ENCODE measurements at places on chromosomes 3 and 15.

GRCh38 chr3:172129498-172129849, 90.1 kb downstream of the FNDC3B start:
- DNase-seq, result no peak

DNA sequence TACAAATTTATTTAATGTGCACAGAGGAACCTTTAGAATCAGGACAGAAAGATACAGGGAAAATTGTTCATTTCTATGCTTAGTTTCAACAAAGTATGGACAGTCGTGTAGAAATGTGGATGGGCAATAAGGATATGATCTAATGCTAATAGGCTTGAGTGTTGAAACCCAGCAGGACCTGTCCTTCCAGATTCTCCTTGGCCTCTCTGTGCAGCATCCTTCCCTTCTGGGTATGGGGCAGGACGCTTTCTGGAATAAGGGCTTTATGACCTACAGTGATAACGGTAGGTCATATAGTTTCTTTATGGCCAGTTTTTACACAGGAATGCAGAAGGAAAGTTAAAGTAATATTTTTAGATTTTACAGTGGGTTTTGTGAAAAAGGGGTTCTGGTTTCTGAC, 698.1 kb downstream of the SI start:
- DNase-seq, result no peak

DNA sequence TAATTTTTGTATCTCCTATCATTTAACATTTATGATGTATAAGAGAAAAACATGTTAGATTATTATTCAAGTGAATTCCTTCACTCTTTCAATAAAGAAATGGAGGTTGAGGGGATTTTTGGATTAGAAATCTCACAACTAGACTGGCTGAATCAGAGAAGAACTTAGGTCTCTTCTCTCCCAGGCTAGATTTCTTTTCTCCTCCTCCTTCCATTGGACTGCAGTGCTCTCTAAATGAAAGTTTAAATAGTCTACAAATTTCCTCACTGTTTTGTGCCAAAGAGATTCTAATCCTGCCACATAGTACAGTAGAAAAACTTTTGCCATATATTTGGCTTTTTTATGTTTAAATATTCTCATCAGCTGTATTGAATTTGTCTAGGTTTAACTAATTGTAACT, 65.8 kb downstream of the ECT2 start:
- DNase-seq, result no peak

DNA sequence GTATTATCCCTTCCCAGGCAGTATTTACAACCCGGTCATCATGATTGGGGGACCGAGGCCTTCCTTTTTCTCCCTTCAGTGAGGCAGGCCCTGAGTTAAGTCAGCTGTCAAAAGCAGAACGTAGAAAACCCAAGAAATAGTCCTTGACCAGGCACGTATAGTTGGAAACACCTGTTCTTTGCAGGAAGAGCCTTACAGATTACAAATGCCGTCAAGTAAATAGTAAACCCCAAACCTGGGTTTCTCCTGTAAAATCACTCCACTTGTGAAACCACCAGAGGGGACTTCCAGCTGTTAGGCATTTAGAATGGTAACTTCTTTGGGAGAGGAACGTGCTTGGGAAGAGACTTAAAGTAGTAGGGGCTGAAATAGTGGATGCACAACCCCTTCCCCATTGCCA, 1.0 kb upstream of the BTBD1 start:
- DNase-seq, result no peak

DNA sequence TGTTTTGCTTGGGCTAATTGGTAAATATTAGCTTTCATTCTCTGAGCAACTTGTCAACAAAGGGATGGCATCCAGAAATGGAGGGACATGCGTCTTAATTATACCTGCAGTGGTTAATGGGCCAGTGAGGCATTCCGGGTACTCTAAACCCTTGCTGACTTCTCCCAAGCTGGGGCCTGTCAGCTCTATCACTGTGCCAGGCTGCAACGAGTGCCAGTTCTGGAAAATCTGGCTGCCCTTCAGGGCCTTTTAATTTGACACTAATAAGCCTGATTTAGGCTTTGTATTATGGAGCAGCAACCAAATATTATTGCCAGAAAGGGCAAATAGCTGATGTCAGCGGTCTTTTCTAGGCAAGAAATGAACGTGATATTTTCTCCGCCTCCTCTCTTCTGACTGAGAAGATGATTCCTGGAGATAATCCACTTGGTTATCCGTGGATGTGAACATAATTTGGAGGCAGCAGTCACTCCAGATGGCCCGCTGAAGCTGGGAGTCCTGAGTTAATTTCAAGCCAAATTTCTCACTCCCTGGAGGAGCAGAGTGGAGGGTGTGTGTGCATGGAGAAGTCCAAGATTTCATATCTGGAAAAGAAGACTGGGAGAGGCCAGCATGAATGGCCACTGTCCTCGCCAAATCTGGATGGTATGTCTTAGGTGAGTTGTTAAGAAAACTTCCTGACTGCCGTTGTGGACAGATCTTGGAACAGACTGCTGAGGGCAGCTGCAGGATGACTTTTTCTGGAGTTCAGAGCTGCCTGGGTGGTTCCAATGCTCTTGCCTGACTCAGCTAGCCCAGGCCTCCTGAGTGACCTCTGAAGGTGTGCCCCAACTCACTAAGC, 44.4 kb upstream of the PSMD6 start:
- DNase-seq, result no peak

GRCh38 chr3:113712129-113712528, 15.7 kb upstream of the USF3 start:
- DNase-seq, result no peak

DNA sequence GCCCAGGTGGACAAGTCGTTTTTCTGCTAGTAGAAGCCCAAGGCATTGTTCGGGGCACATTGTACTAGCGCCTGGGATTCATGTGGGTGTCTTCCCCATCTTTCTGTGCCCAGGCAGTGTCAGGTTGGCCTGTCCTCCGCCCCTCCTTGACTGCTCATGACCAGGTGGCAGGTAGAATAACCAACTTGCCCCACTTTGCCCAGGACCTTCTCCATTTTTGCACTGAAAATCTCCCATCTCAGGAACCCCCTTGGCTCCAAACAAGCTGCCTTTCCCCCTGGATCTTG, 33.9 kb downstream of the PLA2G4D start:
- no peak for DNase-seq

DNA sequence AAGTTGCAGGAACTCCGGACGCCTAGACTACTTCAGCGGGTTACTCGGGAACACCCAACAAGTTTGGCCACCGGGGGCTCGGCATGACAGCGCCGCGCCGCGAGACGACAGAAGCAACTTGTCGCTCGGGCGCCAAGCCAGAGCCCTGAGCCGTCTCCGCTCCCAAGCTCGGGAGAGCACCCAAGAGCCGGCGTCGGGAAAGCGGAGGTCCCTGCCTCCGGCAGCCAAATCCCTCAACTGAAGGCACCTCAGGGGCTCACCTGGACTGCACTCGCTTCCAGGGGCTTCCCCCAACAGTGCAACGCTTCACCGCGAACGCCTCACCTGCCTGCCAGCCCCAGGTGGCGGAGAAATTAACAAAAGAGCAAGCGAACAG, 640 bp downstream of the MB21D2 start:
- no peak for DNase-seq

- no peak for DNase-seq
Observed at GRCh38 chr3:179401561-179401960, 49.7 kb downstream of the GNB4 start.

DNA sequence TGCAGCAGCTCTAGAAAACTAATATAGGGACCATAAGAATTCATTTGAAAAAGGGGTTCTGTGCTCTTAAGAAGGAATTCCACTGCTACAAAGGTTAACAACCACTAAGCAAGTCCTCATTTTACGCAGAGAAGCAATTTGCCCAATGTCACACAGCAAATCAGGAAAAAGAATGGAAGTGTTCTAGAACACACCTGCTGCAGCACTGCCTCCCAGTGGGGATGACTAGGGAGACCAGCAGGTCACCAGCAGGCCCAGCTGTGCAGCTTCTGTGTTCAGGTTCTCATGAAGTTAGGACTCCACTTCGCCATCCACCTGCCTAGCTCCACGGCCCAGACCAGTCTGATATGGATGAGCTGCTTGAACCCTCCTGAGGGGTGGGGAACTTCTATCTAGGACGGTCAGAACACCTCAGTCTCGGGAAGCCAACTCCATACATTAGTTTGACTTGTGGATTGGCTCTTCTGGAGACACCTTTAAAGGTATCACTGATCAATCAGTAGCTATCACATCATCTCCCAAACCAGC, 18.6 kb downstream of the POMGNT2 start:
- no peak for DNase-seq

DNA sequence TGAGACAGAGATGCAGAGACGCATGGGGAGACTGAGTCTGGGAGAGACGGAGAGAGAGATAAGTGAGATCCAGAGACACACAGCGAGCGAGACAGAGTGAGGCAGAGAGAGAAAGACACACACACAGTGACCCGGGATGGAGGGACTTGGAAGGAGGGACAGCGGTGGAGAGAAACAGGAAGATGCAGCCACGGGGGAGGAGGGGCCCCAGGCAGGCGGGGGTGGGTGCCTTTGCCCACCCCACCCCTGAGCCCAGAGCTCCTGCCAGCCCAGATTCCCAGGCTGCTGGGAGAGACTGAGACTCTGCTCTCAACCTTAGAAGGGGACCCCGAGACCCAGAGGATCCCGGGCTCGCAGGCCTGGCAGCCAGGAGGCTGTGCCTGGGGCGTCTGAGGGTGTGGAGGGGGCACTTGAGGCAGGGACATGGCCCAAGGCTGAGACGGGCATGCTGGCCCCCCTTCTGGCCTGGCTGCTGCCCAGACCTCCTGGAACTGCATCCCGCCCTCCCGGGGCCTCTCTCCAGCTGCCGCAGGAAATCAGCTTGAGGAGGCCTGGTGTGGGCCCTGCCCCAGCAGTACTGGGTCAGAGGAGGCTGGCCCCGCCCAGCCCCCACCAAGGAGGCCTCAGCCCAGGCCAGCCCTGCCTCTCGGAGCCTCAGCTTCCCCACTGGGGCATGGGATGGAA, 18.1 kb downstream of the H1-8 start:
- no peak for DNase-seq

- DNase-seq, result no peak
Observed at GRCh38 chr15:49380912-49381311, 42.1 kb upstream of the FGF7 start.

DNA sequence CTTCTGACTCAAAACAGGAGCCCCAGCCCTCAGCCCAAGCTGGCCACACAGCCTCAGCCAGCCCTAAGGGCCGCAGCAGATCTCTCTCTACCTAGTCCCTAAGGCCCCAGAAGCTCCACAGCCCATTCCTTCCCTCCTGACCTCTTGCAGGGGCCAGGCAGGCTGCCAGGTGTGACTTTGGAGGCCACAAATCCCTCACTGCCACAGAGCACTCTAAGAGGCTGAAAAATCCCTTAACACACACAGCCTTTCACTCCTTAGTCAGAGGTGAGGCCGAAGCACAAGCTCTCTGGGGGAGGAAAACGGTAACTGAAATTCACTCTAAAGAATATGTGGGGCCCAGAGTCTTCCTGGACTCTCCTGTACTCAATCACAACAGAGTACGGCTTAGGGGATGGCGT, 23.3 kb downstream of the LRRC2 start:
- DNase-seq, result no peak

DNA sequence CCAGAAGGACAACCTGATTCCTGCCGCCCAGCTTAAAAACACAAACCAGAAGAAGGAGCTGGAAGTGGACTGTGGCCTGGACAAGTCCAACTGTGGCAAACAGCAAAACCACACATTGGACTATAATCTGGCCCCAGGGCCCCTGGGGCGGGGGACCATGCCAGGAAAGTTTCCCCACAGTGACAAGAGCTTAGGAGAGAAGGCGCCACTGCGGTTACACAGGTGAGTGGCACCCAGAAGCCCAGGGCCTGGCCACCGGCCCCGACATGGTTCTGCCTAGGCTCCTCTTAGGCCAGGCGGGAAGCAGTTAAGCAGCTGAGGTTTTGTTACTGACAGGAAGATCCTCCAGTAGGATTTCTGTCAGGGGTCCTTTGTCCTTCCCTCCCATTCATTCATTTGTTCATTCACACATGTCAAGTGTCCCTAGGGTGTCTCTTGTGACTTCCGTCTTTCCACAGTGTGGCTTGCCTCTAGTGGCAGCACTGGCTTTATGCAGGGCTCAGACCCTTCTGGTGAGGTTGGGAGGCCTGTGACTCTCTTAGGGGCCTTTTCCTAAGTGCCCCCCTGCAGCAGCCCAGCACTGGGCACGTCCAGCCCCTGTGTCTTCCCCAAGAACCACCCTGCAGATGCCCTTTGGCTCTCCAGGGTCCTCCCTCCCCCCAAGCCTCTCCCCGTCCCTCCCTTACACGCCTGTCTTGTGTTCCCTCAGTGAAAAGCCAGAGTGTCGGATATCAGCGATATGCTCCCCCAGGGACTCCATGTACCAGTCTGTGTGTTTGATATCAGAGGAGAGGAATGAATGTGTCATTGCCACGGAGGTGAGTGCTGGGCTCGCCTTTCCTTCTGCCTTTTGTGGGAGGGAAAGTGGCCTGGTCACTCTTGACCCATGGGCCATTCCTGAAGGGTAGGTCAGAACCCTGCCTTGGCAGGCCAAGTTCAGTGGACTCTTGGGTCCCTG, 7.8 kb downstream of the DLL4 start:
- DNase-seq, result no peak

- DNase-seq, result no peak
Observed at GRCh38 chr3:180239939-180240338, 203.2 kb upstream of the PEX5L start.

GRCh38 chr15:96158938-96159337, 171.6 kb upstream of the NR2F2 start:
- DNase-seq, result no peak

- no peak for DNase-seq
Observed at GRCh38 chr3:126391631-126392030, 3.1 kb upstream of the CFAP100 start.

DNA sequence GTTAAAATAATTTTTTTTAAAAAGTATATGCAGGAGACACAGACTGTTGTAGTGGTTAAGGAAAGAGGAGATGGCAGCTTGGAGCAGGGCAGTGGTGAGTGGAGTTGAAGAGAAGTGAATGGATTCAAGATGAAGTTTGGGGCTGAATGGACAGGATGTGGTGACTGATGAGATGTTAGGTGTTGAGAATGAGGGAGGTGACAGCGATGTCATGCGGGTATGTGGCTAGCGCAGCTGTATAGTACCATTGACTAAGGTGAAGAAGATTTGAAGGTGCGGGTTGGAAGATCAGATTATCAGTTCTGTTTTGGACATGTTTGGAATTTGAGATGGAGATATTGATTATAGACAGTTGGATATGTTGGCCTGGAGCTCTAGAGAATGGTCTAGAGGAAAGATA, 20.1 kb downstream of the FBXO22 start:
- DNase-seq, result no peak

All from activated CD8-positive, alpha-beta memory T cell treated with anti-CD3 and anti-CD28 coated beads for 48 hours (primary cell).